ENCODE measurements at places on chromosomes 1 and 21. TPM values are rescaled to one million over a fixed set of nuclear protein-coding genes. Genes with fewer than 3 reads are reported as not detected.

Gene BARHL2
- polyA plus RNA-seq, result not detected

Gene AMY2B
- polyA plus RNA-seq, result not detected

Gene AGTRAP
- 38.8 TPM for polyA plus RNA-seq

Gene CRYBG2
- 0.20 TPM for polyA plus RNA-seq

Gene LEFTY2
- polyA plus RNA-seq, result not detected

Gene UTP25
- polyA plus RNA-seq, result 6.3 TPM
